KBM-7 (cell line): ENCODE measurements at places on chromosomes 7 and 10.

DNA sequence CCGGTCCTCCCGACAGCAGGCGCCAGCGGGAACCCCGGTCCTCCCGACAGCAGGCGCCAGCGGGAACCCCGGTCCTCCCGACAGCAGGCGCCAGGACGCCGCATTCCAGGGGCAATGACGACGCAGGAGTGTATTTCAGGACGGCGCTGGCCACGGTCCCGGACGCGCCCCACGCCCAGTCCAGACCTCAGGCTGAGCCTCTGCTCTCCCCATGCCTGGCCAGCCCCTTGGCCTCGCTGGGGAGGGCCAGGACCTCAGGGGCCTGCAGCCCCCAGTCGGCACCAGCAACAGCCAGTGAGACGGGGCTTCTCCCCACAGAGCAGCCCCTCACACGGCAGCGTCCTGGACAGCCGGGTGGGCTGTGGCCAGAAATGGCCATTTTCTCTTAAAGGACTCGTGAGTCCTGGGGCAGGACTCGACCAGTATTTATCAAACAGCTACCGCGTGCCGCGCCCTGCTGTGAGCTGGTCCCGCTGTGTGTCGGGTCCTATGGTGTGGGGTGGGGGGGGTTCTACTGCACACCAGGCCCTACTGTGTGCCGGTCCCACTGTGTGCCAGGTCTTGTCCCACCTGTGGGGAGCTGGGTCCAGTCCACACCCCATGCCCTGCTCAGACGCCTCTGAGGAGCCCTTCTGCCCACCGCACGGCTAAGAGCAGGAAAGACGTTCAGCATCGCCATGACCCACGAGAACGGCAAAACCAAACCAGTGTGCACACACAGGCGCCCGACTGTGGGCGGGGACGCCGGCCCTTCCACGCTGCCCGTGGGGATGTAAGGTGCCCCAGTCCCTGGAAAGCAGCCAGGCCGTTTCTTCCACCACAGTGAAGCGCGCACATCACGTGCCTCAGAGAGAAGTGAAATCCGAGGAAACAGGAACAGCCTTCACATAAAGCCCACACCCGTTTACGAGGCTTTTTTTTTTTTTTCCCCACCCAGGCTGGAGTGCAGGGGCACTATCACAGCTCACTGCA lies 33.3 kb downstream of the GET4 start:
- DNase-seq, result peak; percentile 80

GRCh38 chr10:127694580-127695193 lies 42.3 kb upstream of the FOXI2 start:
- DNase-seq, result peak; percentile 51

DNA sequence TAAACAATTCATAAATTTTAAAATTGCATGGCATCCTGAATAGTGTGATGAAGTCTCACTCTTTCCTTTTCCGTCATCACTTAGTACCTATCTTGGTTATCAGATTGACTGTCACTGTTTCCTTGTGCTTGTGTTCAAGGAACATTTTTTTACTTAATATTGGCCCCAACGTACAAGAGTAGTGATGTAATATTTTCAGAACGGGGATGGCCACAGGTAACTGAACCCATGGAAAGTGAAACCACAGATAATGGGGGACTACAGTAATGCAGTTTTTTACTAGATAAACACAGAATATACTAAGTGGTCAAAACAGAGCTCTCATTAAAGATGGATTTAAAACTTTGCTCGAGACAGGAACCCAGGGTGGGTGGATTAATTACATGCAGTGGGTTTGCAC lies 85.4 kb downstream of the MACC1 start:
- no peak for DNase-seq

GRCh38 chr7:1059200-1060091 lies 15.1 kb downstream of the GPR146 start:
- DNase-seq, result no peak

DNA sequence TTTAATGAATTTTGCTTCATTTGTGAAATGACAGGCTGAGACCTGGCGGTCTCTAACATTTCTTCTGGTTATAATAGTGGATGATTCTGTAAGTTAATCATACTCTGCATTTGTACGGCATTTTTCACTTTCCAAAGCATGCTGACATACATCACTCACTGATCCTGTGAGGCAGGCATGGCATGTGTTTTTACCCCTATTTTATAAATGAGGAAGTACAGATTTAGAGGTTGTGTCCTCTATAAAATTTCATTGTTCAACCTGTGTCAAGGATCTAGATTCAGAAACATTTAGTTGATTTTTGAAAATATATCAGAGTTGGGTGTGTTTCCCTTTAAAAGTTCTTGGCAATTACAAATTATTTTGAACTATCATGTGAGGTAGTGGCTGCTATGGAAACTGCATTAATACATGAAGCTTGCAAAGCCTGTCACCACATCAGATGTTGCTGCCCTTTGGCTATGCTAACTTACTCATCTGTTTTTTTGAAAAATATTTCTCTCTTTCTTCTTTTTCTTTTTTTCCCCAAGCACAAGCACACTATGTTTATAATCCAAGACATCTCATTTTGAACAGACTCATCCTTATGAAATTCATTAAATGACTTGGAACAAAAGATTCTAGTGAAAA lies 172.7 kb downstream of the GNAI1 start:
- DNase-seq, result peak; percentile 19

DNA sequence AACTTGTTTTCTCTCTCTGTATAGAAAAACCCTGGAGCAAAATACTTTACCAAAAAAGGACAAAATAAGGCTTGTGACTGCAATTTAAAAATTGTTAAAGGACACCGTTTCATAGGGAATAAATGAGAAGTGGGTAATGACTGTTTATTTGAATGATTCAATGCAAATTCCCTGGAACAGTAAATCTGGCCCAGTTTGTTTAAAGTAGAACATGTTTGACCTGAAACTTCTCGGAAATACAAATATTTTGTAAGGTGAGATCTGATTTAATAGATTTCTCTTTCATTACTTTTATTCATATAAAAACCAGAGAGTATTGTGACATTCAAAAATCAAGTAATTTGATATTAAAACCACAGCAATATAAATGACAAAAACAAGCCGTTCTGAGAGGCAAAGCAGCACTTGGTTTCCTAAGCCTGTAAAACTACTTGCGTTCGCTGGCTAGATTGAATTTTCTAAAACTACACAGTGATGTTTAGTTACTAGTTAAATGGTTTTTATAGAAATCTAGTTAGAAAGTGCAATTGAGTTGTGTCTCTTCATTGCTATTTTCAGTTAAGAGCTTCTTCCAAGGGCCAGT lies 76.8 kb upstream of the PITRM1 start:
- no peak for DNase-seq

DNA sequence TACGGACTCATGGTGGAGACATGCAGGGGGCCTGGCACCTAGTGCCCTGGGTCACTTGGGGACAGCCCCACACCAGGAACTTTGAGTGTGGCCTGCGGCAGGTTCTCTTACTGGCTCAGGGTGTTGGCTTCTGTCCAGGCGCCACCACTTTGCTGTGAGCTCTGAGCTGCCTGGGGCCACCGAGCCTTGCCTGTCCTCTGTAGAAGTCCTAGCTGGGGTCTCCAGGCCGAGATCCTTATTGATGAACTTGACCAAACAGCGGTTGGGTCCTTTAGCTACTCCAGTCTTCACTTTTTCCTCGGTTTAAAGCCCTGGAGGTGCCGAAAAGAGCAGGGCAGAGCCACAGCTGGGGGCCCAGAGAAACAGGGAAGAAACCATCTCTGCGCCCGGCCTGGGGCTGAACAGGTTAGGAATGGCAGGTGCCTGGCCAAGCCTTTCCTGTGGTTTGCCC lies 41.3 kb downstream of the ZNF467 start:
- no peak for DNase-seq

DNA sequence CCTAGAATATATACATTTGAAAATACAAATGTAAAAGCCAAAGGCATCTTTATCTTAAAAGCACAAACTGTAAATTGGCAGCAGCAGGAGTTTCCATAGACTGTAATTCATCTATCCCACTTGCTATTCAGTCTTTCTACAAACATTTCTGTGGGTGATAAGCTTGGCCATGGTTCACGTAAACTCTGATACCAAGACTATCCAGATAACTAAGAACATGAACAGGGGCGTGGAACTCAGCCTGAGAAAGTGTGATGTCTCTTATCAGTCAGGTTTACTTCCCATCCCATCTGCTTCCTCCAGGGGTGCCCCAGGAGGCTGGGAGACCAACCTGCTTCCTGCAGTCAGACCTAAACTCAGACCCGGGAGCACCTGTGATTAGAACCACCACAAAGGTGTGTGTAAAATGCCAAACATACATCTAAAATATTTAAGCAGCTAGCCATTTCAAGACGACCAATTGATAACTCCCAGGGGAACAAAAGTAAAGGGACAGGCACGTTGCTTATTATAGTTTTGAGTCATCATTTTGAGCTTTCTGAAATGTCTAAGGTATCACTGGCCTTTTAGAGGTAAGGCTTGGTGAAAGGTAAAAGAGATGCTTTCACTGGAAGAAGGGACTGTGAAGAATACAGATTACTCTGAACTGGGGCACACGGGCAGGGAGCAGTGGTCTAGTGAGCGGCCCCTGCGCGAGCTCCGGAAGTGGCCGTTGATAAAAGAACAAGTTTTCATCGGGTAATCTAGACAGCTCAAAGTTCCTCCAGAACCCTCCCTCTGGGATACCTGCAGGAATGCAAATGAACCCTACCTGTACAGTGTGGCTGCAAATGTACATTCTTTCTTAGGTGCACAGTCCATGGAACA lies 51.5 kb downstream of the RSU1 start:
- DNase-seq, result no peak

- DNase-seq, result no peak
These were observed 7.4 kb upstream of the EN2 start for GRCh38 chr7:155450558-155450969.

DNA sequence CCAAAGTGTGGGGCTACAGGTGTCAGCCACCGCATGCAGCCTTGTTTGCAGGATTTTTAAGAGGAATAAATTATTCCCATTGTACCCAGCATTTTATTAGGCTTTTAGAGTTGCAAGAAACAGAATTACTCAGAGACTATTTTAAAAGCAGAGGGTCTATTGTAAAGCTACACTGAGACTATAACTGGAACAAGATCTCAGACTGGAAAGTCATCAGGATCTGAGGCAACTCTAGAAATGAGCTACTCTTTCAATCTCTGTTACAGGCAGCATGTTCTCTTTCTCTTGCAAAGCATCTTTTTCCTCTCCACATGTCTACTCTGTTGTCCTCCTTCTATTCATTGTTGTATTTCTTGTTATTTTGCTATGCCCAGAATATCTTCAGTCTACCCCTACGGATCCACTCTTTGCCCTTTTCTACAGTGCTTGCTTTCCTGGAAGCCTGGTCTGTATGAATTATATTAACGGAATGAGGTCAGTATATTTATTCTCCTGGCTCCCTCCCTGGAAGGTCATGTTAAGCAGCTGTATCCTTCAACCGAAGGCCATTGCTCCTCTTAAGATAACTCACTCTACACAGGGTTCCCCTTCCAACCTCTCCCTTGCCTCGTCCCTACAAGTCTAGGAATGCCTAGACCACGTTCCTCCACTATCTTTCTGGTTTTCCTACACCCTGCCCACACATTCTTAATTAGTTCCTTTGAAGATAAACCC lies 27.7 kb upstream of the MICU1 start:
- no peak for DNase-seq

GRCh38 chr10:69884024-69884367 lies 82.3 kb downstream of the COL13A1 start:
- no peak for DNase-seq

DNA sequence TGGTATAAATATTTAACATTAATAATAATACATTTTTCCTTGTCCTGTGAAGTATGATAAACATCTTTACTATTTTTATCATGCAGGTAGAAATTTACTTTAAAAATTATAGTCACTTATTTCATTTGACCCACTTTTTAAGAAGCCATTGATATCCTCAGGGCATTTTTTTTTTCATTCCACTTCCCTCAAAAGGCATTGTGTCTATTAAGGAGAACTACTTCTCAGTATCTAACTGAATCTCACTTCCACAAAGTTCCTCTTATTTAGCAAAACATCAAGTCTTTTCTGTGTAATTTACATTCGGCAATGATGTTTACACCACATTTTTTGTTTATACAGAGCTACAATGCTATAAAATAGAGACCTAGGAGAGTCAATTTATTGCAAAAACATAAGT lies 388.2 kb upstream of the AKR1E2 start:
- DNase-seq, result peak; percentile 23

GRCh38 chr10:359093-359492 lies 223.8 kb downstream of the ZMYND11 start:
- no peak for DNase-seq

DNA sequence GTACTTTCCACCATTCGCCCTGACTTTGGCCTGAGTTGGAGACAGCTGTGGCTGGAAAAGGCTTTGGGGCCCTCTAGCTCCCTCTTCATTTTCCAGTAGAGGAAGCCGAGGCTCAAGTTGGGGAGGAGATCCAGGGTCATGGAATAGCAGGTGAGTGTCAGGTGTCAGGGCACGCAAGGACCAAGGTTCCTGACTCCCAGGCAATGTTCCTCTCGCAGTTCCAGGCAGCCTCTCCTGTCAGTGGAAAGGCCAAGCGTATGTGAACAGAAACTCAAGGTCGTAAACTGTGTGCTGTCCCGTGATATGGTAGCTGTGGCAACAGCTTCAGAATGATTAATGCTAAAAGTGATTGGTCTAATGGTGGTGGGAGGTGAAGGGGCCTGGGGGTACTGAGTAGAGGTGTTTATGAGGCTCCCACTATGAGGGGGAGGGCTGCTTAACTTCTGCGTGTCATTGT lies 13.2 kb downstream of the ADAMTS14 start:
- no peak for DNase-seq

GRCh38 chr10:75050149-75050919 lies 61.1 kb upstream of the SAMD8 start:
- no peak for DNase-seq

- no peak for DNase-seq
These were observed 72.5 kb upstream of the NKX6-2 start for GRCh38 chr10:132858121-132859081.

DNA sequence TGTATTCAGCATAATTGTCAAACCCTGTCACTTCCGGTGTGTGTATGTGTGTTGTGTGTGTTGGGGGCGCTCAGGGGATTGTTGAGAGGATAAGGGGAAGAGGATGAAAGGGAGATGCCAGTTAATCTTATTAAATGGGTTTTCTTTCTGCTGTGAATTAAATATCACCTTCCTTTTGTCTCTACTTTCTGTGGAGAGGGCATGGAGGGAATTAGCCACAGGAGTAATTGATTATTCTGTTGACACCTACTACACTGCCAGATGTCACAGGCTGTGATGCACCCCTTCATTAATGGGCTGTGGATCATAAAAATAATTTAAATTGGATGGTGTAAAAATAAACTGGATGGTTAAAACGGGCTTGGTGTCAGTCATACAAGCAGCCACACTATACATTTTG lies 311.9 kb downstream of the MDFIC start:
- DNase-seq, result no peak

- peak; percentile 54 for DNase-seq
These were observed 124.8 kb downstream of the PHTF2 start for GRCh38 chr7:77923419-77923818.

DNA sequence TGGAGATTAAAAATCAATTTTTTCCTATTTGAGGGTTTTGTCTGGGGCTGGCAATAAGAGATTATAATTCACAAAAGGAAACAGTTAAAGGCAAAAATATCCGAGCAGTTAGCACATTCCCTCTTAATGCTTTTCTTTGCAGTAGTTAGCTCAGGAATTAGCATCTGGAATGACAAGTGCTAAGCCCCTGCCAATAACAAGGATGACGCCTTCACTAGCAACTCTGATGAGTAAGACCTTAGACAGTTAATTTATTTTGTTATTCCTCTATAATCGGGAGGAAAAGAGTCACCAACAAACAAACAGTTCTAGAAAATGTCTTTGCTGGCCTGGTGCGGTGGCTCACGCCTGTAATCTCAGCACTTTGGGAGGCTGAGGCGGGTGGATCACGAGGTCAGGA lies 151.3 kb downstream of the TRIL start:
- DNase-seq, result no peak

GRCh38 chr7:84637568-84638338 lies 443.2 kb upstream of the SEMA3A start:
- no peak for DNase-seq
